Uterine smooth muscle cell (primary cell): ENCODE measurements at places on chromosomes 2 and 18. TPM values are rescaled to one million over a fixed set of nuclear protein-coding genes. Genes with fewer than 3 reads are reported as not detected.

Gene PLGLB1
- total RNA-seq = 0.22 and 0.50 TPM in 2 replicates

Gene ABCB11
- not detected in 2 replicates for total RNA-seq

Gene PSTPIP2
- total RNA-seq = 3.1 and 4.0 TPM in 2 replicates

Gene ASB18
- not detected in 2 replicates for total RNA-seq

Gene VWA3B
- not detected in 2 replicates for total RNA-seq

Gene RTP5
- not detected in 2 replicates for total RNA-seq

Gene PROKR1
- total RNA-seq = not detected in 2 replicates

Gene MYCN
- not detected in 2 replicates for total RNA-seq

Gene TBR1
- not detected in 2 replicates for total RNA-seq

Gene LRRTM4
- total RNA-seq = not detected in 2 replicates

Gene CTLA4
- total RNA-seq = not detected in 2 replicates

Gene REG3A
- total RNA-seq = not detected in 2 replicates

Gene SATB2
- total RNA-seq = 4.9 and 6.6 TPM in 2 replicates

Gene ACKR3
- total RNA-seq = 0.25 TPM in 1 of 2 replicates, not detected in the other

Gene NAT8
- not detected in 2 replicates for total RNA-seq

Gene SUMO1
- total RNA-seq = 124 and 145 TPM in 2 replicates

Gene XRCC5
- total RNA-seq = 222 and 386 TPM in 2 replicates

Gene CD8A
- total RNA-seq = not detected in 2 replicates

Gene RGPD4
- total RNA-seq = not detected in 2 replicates

Gene BAZ2B
- 46.9 and 48.7 TPM in 2 replicates for total RNA-seq

Gene INO80D
- 7.0 and 7.2 TPM in 2 replicates for total RNA-seq

Gene NDUFS1
- 151 and 243 TPM in 2 replicates for total RNA-seq

Gene RAB6D
- not detected in 2 replicates for total RNA-seq

Gene PDCD1
- total RNA-seq = not detected in 2 replicates

Gene C2orf72
- total RNA-seq = 0.12 and 0.22 TPM in 2 replicates

Gene FBXO48
- 0.37 and 0.66 TPM in 2 replicates for total RNA-seq

Gene DOCK10
- total RNA-seq = 71.6 and 113 TPM in 2 replicates

Gene KCNF1
- under 0.01 TPM in 1 of 2 replicates, not detected in the other for total RNA-seq

Gene TCF4
- total RNA-seq = 68.4 and 89.6 TPM in 2 replicates
